Right renal pelvis (tissue), 4 donors: ENCODE measurements at places on chromosomes 1 and 21. TPM values are rescaled to one million over a fixed set of nuclear protein-coding genes. Genes with fewer than 3 reads are reported as not detected.

Gene HES4
- 18.5 TPM for polyA plus RNA-seq

Gene GBP2
- 3.8 TPM for polyA plus RNA-seq

Gene COL8A2
- polyA plus RNA-seq, result 1.4 TPM

Gene CXADR
- 40.7 TPM for polyA plus RNA-seq

Gene PRAMEF5
- not detected for polyA plus RNA-seq

Gene TNFSF18
- 0.10 TPM for polyA plus RNA-seq

Gene GFI1
- polyA plus RNA-seq, result 0.25 TPM

Gene CASQ1
- polyA plus RNA-seq, result not detected

Gene MCOLN3
- polyA plus RNA-seq, result 9.7 TPM

Gene APOBEC4
- not detected for polyA plus RNA-seq

Gene CA6
- polyA plus RNA-seq, result not detected

Gene DNAJC16
- 27.6 TPM for polyA plus RNA-seq
